ENCODE measurements at places on chromosomes 4 and X.

GRCh38 chr4:140123666-140124377 lies 30.2 kb downstream of the MAML3 start:
- DNase-seq = no peak

GRCh38 chr4:17029432-17029831 lies 131.0 kb upstream of the LDB2 start:
- DNase-seq = no peak

GRCh38 chrX:23887918-23888317 lies 19.8 kb downstream of the APOO start:
- DNase-seq = no peak

DNA sequence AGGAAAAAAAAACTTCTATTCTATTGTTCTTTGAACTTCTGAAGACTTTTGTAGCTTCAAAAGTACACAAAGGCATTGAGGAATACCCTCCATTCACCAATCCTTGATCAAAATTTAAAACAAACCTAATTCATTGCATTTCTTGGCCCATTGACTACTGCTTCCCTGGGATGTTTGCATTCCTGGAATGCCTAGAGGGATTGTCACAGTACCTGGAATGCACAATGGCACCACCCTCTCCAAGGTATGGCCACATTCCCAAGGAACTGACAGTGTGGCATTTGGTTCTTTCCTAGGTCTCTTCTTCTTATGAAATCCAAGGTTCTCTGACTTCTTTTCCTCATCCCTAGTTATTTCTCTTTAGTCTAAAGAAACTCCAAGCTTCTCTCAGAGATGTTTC lies 600.7 kb downstream of the CCSER1 start:
- no peak for DNase-seq

DNA sequence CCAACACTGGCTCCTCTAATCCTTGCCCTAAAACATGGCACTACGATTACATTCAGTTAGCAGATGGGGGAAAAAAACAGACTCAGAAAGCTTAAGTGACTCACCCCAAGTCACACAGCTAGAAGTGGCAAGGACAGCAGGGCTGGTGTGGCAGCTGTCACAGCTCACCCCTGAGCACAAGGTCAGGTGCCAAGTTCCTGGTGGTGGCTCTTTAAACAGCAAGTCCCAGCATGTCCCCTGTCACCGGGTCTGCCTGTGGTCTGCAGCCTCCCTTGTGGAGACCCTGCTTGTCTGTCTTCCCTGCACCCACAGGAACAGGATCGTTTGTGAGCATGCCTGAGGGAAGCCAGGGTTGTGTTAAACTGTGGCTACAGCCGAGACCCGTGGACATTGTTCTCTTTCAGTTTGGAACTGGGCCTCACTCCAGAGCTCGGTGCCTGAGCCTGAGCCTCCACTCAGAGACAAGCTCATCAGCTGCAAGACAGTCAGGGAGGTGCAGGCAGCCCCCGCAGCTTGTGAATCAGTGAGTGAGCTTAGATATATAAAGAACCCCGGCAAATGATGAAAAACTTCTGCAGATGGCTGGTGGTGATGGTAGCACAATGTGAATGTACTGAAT lies 260.8 kb downstream of the BCOR start:
- DNase-seq = no peak

DNA sequence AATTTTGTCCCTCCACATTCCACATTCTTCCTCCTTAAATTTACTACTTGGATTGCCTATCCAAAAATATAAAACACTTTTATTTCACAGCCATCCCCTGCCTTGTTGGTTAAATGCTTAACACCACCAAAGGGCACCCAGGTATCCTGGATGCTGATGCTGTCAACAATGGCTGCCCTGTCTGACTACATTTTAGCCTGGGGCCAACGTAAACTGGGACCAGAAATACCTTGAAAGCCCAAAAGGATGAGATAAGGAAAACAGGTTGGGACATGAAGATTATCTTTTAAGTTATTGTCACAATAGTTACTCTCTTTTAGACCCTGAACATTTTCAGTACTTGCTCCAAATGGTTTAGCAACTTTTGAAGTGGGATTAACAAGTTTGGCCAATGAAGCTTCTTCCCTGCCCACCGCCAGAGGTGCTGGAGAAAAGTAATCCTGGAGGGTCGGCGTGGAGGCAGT lies 775 bp upstream of the YIPF6 start:
- DNase-seq = no peak

DNA sequence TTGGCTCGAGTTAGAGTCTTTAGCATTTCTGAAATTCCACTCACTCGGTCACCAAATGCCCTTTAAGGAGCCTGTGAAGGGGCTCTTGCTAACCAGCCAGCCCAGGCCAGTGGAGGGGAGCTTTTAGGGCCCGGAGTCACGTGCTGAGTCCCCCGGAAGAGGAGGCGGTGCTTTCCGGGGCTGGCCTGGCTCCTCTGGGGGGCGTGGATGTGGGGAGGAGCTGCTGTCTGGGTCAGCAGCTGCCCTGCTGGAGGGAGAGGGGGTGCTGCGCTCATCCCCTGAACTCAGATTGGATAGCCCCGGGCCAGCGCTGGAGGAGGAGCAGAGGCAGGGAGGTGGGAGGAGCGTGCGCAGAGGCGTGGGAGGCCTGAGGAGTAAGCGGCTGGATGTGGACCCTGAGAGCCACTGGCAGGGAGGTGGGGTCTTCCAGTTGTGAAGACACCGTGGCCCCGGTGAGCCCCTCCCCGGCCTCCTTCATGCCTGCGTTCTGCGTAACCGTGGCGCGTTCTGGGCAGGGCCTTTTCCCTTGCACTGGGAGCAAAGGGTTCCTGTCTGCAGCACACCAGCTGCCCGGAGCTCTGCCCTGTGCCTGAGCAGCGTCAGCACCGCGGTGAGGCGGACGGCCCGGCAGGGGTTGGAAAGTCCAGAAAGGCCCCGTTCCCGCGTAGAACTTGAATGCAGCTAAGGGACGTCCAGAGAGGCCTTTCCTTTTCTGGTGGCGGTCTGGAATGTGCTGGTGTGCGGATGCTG lies 19.7 kb downstream of the MAEA start:
- peak; percentile 35 for DNase-seq

DNA sequence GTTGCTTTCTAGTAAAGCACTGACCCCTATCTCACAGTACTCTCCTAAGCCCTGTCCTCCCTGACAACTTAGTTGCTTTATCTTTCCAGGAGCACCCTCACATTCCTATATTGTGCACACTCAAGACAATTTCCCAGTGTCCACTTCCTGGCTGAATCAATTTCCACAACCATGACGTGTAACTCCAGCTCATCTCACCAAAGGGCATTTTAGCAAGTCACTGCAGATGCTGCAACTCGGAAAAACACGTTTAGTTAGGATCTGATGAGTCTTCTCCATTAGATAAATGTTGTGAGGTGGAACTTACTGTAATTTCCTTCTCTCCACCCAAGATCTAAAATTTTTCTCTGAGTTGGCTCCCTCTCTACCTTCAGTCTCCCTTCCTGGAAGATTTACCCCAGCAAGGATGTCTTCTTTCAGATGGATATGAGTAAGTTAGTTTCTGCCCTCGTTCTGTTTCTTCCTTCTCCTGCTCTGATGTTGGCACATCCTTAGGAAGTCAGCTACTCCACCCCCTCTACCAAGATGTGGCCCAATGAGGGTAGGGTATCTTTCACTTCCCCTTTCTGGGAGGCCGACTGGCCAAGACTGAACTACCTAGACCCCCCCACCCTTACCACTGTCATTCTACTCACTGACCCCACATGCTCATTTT lies 28.8 kb upstream of the IL13RA1 start:
- DNase-seq = no peak

DNA sequence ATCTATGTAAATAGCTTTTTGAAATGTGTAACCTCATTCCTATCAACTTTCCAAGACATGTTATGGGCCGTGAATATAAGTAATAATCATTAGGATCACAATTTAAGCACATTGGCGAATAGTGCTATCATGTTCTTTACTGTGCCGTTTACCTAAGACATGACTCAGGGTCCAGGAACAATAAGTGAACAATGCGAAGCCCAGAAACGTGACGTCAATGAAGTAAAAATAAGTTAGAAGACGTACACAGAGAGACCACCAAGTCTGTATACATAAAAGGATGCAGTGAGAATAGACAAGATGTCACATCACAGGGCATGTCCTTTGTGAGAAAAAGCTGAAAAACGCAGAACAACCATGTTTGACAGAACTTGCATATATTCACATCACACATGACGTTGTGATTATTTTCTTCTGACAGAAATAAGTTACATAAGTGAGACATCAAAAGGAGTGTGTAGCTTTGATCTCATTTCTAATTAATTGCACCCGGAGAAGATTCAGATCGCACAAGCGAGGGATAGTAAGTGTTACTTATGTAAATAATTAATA lies 49.4 kb upstream of the FAT1 start:
- DNase-seq = no peak

DNA sequence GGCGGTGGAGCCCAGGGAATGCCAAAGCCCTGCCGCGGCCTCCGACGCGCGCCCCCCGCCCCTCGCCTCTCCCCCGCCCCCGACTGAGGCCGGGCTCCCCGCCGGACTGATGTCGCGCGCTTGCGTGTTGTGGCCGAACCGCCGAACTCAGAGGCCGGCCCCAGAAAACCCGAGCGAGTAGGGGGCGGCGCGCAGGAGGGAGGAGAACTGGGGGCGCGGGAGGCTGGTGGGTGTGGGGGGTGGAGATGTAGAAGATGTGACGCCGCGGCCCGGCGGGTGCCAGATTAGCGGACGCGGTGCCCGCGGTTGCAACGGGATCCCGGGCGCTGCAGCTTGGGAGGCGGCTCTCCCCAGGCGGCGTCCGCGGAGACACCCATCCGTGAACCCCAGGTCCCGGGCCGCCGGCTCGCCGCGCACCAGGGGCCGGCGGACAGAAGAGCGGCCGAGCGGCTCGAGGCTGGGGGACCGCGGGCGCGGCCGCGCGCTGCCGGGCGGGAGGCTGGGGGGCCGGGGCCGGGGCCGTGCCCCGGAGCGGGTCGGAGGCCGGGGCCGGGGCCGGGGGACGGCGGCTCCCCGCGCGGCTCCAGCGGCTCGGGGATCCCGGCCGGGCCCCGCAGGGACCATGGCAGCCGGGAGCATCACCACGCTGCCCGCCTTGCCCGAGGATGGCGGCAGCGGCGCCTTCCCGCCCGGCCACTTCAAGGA lies at the start of gene FGF2:
Gene FGF2 (plus strand): TSS at position 279 of the 705 bp plus-strand sequence. CDS start 344 bp downstream, at position 623.
- DNase-seq = no peak

DNA sequence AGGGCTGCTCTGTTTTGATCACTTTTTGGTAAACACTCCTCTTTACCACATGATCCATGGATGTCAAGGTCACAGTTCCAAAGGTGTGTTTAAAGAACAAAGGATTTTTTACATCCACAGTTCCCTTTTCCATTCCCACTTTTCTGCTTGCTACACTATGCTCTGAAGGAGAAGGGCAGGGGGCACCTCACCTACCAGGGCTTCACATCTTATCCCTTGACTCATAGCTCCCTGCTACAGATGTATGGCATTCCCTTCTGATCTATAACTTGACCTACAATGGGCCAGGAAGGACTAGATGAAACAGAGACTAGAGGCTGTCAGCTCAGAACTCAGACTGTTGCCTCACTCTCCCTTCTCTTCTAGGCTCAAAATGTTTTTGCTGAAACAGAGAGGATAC lies 233.1 kb upstream of the RPS6KA3 start:
- DNase-seq = no peak

DNA sequence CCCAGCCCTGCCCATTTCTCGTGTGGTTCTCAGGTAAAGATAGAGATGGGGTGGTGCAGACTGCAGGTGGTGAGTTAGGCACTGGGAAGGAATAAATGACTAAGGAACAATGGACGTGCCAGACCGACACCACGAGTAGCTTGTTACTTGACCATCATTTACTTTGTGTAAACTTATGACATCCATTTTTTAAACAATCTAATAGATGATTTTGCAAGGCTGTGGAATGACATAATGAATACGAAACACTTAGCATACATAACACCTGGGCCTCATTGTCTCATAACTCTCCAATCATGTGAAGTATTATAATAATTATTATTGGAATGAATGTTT lies 137.3 kb upstream of the CPEB2 start:
- DNase-seq = no peak

DNA sequence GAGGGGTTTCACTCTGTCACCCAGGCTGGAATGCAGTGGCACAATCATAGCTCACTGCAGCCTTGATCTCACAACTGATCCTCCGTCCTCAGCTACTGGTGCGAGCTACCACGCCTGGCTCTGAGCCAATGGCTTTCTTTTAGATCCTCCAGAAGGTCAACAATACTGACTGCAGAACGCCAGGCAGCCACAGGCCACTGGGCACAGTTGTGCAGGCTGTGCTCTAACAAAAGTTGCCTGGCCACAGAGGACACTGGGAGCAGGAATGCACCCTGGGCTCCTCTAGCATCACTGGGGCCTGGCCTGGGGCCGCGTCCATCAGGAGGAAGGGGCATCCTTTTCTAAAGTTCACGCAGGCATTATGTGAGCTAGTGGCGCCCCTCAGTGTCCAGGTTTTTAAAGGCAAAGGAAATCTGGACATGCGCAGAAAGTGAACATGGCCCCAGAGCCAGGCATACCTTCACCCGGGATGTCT lies 14.9 kb upstream of the PORCN start:
- no peak for DNase-seq

GRCh38 chrX:39440799-39441284 lies 639.6 kb downstream of the MID1IP1 start:
- DNase-seq = no peak

DNA sequence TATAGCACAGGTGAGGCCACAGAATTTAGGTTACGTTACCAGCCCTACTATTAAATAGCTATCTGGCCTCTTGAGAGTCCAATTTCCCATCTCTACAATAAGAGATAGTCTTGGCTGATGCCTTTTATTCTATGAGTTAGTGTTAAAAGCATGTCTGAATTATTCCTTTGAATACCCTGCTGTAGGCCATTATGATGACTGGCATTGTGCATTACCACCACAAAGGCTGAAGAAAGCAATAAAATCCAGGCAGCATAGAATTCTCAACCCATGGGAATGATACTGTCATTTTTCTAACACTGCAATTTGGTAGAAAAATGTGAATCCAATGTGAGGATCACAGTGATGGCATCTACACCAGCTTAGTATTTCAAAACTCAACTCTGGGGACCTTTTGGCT lies 51.4 kb downstream of the OTC start:
- DNase-seq = no peak

GRCh38 chrX:66717926-66718325 lies 79.0 kb upstream of the EDA2R start:
- DNase-seq = no peak

DNA sequence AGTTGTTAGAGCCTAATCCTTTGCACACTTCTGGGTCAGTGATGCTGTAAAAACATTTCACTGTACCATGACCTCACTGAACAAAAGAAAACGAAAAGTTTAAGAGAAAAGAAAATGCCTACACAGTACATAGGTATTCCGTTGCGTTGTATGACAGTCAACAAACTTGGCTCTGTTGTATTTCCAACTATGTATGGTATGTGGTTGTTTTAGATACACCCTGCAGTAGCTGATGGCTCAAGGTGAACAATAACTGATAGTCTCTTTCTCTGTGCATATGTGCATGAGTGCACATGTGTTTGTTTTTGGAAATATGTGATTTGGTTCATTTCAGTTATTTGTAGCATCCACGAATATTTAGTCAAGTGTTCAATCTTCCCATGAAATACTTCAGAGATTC lies 176.0 kb downstream of the BMPR1B start:
- no peak for DNase-seq

GRCh38 chrX:39144956-39145355 lies 343.7 kb downstream of the MID1IP1 start:
- no peak for DNase-seq

- DNase-seq = no peak
These were observed 16.8 kb downstream of the RBPJ start for GRCh38 chr4:26337612-26338011.

Measured in hypothalamus (tissue), 51 donors.